Stimulated activated CD4-positive, alpha-beta T cell treated with anti-CD3 and anti-CD28 coated beads, Interleukin-15, amount 100 ng/mL, for 1 hour (primary cell): ENCODE measurements at places on chromosomes 2 and 18.

- no peak for DNase-seq
Observed at GRCh38 chr2:178246696-178247095, 52.4 kb downstream of the OSBPL6 start.

DNA sequence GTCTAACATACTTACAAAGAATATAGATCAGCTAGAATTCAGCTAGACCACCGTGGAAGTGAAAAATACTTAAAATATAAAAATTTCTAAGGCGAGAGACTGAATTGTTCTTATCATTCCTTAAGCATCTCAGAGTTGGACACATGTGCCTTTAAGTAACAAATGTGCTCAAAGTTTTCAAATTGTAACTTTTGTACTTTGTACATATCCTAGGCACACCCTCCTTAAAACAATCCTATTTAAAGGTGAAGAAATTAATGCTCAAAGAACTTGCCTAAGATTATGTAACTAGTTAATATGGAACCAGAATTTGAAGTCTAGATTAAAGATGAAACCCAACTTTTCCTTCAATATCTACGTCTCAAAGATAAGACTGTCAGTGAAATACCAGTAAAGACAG is 74.1 kb downstream of the EML4 start:
- DNase-seq, result no peak

- DNase-seq, result no peak
Observed at GRCh38 chr2:95320986-95321767, 24.0 kb downstream of the KCNIP3 start.

- no peak for DNase-seq
Observed at GRCh38 chr2:192469612-192470011, 274.9 kb upstream of the TMEFF2 start.

DNA sequence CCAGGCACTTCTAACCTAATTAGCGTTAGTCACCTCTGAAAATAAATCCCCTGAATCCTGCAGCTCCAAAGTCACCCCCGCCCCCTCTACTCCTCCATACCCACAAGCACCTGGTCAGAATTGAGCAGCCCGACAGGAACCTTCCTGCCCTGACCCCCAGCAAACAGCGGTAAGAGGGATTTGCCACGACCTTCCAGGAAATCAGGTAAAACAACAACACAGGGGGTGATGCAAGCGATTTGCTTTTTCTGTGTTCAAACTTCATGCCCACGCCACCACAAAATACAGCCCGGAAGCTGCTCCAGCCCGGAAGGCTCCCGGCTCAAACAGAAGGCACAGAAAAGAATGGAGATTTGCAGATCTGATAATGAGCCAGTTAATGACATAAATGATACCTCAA is 367.1 kb downstream of the GPD2 start:
- DNase-seq, result no peak

- no peak for DNase-seq
Observed at GRCh38 chr2:67649331-67650261, 252.5 kb downstream of the ETAA1 start.

DNA sequence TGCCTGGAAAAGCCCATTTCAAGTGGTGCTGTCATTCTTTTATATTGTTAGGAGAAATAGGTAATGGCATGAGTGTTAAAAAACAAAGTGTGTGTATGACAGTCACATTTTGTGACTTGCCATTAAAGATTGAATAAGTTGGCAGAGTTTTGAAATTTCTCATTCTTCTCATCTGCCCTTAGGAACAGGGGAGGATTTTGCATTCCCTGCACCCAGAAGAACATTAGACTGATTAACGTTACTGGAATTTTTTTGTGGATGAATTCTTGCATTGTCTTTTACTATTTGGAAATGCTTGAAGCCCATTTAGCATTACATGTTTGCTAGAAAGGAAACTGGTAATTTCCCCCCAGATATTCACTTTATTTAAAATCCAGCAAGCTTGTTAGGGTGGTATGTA is 162.2 kb downstream of the BABAM2 start:
- no peak for DNase-seq

DNA sequence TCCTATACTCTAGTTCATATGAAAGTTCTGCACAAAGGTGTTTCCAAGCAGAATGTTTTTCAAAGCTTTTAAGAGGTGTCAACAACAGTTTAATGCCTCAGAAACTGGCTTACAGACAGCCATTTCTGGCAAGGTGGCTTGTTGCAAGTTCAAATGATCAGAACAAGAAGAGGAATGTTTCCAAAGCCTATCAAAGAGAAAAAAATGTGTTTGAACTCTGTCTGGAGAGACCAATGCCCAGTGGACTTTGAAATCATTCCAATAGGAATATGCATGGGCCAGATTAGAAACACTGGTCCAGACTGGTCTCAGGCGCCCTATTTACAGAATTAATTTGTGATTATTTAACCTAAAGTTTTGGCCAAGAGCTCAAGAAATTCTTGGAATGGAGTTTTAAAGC is 106.2 kb downstream of the CPS1 start:
- DNase-seq, result no peak

GRCh38 chr2:9959262-9959661 is 7.8 kb downstream of the GRHL1 start:
- no peak for DNase-seq

GRCh38 chr2:201790291-201790690 is 9.6 kb upstream of the ALS2 start:
- DNase-seq, result no peak

DNA sequence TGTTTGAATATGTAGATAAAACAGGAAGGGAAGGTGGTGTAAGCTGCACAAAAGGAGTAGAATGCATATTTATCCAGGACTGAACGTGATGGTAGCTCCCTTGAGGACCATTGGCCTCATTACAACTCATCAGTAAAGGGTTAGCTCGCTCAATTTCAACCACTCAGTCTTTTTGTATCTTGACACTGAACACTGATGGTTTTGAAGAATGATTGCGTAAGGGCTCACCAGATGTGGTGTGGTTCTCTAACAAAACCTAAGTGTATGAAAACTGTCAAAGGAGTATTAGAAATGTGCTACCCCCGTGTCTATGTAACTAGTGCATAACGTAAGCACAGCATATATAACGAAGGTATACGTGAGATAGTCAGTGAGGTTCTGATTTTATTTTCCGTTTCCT is 272.4 kb upstream of the THSD7B start:
- DNase-seq, result no peak

- DNase-seq, result no peak
Observed at GRCh38 chr2:113850687-113851086, 39.2 kb upstream of the ACTR3 start.

- no peak for DNase-seq
Observed at GRCh38 chr18:66990909-66991308, 387.0 kb upstream of the CDH19 start.
